NCI-H2029 treated with DMSO at 0.1 percent for 48 hours (cell line): ENCODE measurements at places on chromosomes 7 and 10.

GRCh38 chr10:121244818-121245217 is 353.4 kb downstream of the FGFR2 start:
- DNase-seq: no peak

DNA sequence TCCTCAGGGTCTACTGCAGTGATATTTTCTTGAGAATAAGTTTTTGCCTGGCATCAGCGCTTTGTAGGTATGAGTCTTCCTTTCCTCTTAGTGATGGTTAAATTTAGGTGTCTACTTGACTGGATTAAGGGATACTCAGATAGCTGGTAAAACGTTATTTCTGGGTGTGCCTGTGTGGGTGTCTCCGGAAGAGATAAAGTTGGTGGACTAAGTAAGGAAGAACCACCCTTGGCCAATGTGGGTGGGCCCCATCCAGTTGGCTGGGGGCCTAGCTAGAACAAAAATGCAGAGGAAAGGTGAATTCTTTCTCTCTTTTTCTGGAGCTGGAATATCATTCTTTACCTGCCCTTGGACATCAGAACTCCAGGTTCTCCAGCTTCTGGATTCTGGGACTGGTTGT is 138.8 kb downstream of the ADCYAP1R1 start:
- DNase-seq: no peak

DNA sequence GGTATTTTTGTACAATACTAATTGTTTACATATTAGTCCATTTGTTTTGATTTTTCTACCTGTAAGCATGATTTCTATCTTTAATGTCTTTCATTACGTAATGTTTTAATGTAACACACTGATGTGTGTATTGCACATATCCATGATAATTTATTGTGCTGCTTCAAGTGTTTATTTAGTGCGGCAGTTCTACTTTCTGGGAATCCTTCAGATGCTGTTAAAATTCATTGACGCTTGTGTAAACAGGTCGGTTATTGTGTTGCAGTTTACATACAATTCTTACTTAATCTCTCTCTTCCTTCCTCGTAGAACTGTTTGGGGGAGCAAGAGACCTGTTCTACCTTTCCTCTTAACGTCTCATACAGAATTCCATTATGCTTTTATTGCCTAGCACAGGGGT is 6.9 kb downstream of the TMEM60 start:
- peak; percentile 82 for DNase-seq

DNA sequence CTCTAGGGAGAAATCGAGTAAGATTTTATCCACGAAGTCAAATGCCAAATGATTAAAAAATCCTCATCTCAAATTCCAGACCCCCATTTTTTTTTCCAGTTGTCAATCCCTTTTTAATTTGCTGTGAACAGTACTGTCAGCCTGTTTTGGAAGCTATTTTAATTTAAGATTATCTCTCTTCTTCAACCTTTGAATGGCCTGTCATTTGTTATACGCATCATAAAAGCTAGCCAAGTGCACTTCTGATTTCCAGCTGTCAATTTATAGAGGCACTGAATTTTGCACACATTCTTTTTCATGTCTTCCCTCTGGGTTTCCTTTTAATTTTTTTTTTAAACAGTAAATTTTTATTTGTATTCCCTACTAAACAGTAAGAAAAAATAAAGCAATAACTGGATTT is 336.4 kb upstream of the HGF start:
- DNase-seq: no peak

- DNase-seq: no peak
Measured at GRCh38 chr10:53701213-53701612, 928.6 kb upstream of the MBL2 start.

DNA sequence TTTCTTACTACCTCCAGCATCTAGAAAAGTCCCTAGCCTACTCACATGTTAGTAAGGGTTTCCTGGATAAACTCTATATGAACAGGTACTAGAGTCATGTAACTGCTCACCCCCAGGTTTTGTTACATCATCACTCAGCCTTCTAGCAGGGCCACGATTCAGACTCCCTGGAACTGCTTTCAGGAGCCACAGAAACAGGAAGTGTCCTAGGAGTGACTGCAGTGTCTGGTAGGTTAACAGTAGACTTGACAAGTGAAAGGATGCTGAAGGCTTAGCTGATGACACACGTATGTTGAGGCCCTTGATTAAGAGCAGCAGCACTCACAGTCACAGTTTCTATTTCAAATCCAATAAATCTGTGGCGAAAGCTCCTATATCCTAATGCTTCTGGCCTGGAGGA is 101.2 kb downstream of the DNMBP start:
- DNase-seq: no peak
